ENCODE measurements at places on chromosomes 1 and 21.

GRCh38 chr1:89802051-89802450, 18.8 kb upstream of the LRRC8D start:
- no peak for DNase-seq

GRCh38 chr1:211591980-211592493, 13.1 kb upstream of the SLC30A1 start:
- no peak for DNase-seq

GRCh38 chr1:156217871-156218270, 5.1 kb downstream of the PMF1 start:
- DNase-seq, result peak; percentile 46

GRCh38 chr1:87273291-87273690, 55.4 kb upstream of the LMO4 start:
- no peak for DNase-seq

DNA sequence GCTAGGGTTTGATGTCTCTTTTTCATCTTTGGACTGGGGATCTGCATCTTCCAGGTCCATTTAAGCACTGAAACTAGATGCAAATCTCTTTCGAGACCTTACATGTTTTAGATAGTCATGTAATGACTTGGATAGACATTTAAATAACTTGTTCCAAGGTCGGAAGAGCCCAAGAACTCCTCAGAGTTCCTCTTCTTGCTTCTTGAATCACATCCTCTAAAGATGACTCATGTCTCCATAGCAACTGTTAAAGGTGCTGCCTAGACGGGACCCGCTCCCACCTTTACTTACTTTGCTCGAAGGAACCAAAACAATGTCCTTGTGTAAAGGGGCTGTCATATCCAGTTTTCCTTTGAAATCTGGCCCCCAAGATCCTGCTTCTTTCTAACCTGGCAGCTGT, 130.0 kb downstream of the EDEM3 start:
- no peak for DNase-seq

DNA sequence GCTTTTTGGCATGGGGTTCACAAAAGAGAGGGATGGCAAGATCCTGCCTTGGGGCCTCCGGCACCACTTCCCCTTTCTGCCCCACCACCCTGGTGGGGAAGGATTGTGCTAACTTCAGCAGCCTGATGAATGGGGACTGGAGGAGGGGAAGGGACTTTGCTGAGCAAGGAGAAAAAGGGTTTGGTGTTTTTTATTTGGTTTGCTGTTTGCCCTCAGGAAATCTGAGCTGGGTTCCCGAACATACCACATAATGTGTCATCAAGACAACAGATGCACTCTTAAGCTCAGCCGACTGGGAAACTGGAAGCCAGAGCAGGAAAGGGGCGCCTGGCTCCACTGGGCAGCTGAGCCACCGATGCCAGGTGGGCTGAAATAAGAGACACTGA, 19.8 kb downstream of the OLFML2B start:
- DNase-seq, result no peak

GRCh38 chr1:29641921-29642320, 405.6 kb downstream of the PTPRU start:
- DNase-seq, result no peak

DNA sequence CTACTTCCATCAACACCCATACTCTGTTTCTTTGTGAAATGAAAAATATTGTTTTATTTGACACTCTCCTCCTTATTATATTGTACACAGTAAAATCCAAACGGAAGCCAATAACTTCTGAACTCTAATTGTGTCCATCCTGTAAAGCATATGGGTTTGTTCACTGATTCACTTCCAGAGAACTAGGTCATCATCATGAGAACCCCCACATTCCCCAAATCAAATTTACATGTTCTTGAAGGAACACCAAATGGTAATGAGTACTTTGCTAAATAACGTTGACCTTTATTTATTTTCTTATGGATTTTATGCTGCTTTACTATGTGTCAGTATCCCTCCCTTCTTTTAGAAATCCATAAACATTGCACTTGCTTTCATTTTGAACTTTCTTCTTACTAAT, 213.4 kb upstream of the CACYBP start:
- no peak for DNase-seq

- DNase-seq, result peak; percentile 39
Measured at GRCh38 chr1:167121375-167122120, 27.7 kb downstream of the STYXL2 start.

DNA sequence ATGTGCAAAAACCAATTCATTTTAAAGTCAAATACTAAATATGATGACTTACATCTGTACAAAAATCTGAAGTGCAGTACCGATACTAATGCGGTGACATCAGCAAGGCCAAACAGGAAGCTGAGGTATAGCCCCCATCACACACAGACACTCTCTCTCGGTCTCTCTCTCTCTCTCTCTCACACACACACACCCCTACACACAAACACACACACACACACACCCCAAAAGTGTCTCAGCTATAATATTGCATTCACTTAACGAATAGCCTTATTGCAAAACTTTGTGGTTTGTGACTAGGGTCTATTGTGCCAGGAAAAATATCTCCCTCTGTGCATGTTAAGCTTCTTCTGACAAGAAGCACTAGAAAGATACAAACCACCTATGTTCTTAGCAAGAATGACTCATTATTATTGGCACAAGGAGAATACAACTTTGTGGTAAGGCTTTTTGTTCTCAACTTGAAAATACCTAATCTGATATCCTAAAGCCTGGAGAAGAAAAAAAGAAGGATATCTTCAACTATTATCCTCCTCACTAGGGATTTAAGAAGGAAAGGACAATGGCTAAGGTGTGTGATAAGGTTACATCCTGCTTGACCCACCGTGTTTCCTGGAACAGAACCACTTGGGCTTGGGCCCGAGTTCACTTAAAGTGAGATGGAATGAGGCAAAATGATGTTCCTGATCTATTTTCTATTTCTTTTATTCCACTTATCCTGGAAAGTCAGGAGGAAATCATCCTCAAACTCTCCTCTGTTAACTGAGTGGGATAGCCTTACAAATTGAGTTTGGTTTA, 107.1 kb downstream of the NIBAN1 start:
- peak; percentile 18 for DNase-seq

GRCh38 chr1:109592916-109593315, 26.5 kb downstream of the GNAT2 start:
- DNase-seq, result no peak

DNA sequence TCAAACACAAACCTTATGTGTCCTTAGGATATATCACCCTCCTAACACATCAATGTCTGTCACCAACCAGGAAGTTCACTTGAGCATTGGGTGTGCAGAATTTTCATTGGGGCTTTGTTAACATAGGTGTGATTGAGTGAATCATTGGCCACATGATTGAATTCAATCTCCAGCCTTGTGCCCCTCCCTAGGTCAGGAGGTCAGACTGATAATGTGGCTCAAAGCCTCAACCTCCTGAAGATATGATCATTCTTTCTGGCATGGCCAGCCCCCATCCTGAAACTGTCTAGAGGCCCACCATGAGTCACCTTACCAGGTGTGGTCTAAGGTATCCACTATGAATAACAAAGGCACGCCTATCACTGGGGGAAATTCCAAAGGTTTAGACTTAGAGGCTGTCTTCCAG, 90.1 kb downstream of the PKN2 start:
- DNase-seq, result no peak

- no peak for DNase-seq
Measured at GRCh38 chr21:45979141-45979631, 2.4 kb upstream of the COL6A1 start.

DNA sequence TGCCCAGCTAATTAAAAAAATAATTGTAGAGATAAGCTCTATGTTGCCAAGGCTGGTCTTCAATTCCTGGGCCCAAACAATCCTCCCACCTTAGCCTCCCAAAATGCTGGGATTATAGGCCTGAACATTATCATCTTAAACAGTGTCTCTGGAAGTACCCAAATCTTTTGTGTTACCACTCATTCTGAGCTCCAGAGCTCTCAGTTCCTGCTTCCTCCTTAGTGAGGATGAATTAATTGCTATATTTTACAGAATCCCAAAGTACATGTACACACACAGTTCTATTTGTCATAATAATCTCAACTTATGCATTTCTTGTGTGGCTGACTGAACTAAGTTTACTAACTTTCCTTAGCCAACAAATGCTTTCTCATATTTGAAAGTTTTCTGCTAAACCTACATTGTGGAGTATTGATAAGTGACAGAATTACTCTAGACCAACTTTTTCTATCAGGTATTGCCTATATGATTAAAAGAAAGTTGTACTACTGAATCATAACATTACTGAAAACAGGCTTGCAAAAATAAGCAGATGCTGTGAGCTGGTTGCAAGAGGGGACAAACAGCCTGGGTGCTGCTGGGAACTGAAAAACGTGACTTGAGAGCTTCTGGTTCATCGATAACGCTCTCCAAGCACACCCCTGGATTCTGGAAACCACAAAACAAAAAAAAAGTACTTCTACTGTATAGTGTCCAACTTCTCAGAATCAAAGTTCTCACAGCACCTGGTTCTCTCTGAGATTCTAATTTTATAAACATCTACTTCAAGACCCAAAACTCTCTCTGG, 15.3 kb downstream of the VAV3 start:
- DNase-seq, result no peak

DNA sequence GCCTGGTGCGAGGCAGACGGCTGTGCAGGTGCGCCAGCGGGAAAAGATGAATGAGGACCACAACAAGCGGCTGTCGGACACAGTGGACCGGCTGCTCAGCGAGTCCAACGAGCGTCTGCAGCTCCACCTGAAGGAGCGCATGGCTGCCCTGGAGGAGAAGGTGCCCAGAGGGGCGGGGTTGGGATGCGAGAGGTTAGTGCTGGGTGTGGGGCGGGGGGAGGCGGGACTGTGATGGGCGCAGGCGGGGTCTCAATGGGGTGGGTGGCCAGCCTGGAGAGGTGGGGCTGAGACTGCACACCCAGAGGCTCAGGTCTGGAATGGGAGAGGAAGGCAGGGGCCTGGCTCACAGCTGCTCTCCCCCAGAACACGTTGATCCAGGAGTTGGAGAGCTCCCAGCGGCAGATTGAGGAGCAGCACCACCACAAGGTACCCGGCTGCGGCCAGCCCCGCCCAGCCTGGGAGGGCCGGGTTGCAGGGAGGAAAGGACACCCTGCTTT, 22.3 kb downstream of the PPFIA4 start:
- no peak for DNase-seq

Measured in activated naive CD4-positive, alpha-beta T cell treated with anti-CD3 and anti-CD28 coated beads, Interleukin-2, amount 50 U/mL, for 16 hours (primary cell).